ENCODE measurements at places on chromosomes 13 and 19. TPM values are rescaled to one million over a fixed set of nuclear protein-coding genes. Genes with fewer than 3 reads are reported as not detected.

DNA sequence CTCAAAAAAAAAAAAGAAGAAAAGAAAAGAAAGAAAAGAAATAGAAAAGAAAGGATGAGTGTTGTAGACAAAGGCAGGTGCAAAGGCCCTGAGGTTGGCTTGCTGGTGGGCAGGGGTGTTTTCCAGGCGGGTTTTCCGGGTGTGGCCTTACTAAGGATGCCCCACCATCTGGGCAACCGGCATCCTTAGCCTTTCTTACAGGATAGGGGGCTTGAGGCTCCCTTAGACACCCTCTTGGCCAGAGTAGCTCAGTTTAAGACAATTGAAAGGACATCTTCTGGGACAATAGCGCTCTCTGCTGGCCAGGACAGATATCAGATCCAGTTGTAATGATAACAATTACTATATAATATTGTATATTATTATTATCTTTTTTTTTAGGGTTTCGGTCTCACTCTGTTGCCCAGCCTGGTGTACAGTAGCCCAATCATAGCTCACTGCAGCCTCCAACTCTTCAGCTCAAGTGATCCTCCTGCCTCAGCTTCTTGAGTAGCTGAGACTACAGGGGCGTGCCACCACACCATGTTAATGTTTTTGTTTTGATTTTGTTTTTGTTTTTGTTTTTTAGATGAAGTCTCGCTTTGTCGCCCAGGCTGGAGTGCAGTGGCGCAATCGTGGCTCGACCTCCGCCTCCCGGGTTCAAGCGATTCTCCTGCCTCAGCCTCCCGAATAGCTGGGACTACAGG is 1.4 kb upstream of the QTRT1 start:
- H3K27me3 ChIP-seq, result no peaks in the 10 kb centered on the region
- H3K4me1 ChIP-seq, result no peaks in the 10 kb centered on the region
- no peaks in the 10 kb centered on the region for H3K36me3 ChIP-seq

GRCh38 chr13:80196756-80197155 is 144.2 kb downstream of the SPRY2 start:
- DNase-seq, result no peak
- no peak overlapping the region for H3K4me3 ChIP-seq
- H3K36me3 ChIP-seq, result no peaks in the 10 kb centered on the region
- no peak overlapping the region for H3K27ac ChIP-seq
- no peaks in the 10 kb centered on the region for H3K27me3 ChIP-seq
- no peaks in the 10 kb centered on the region for H3K4me1 ChIP-seq

DNA sequence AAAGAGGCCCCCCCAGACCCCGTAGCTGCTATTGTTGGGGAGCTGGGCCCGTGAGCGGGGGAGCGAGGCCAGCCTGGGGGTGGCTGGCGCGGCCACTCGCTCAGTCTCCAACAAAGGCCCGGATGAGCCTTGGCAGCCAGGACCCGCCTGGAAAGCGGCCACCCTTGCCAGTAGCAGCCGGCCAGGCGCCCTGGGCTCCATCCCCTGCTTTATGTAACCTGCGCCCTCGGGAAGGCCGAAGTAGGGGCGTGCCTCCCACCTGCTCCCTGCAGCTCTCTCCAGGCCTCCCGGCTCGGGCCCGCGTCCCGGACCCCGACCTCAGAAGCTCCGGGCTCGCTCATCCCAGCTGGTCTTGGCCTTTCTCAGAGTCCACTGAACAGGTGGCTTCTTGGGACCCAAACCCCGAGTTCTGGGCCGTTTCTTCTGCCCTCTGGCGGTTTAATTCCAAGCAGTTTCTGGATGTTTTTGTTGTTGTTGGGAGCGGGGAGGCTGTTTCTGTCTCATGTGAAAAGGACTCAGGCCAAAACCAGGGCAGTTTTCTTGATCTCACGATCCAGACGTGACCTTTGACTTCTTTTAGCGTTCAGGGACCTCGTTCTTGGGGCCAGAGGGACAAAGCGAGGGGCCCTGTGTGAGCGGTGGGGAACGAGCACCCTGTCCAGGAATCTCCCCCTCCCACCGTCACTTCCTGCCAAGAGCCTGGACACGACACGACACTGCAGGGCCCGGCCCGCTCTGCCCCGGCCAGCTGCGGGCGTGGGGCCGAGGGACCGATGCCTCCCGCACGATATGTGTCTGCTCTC is 1.2 kb downstream of the CDC34 start:
- peak; percentile 80 for DNase-seq
- H3K4me1 ChIP-seq, result no peaks in the 10 kb centered on the region
- no peaks in the 10 kb centered on the region for H3K27me3 ChIP-seq
- H3K27ac ChIP-seq, result peak overlapping the region; percentile 91
- H3K36me3 ChIP-seq, result peaks cover 8% of the 10 kb centered on the region
- H3K4me3 ChIP-seq, result peak overlapping the region; percentile 90

GRCh38 chr19:32688311-32688710 is 3.3 kb upstream of the NUDT19 start:
- H3K27ac ChIP-seq, result no peak overlapping the region
- DNase-seq, result no peak
- no peak overlapping the region for H3K4me3 ChIP-seq
- H3K27me3 ChIP-seq, result no peaks in the 10 kb centered on the region
- H3K4me1 ChIP-seq, result peaks cover 18% of the 10 kb centered on the region

DNA sequence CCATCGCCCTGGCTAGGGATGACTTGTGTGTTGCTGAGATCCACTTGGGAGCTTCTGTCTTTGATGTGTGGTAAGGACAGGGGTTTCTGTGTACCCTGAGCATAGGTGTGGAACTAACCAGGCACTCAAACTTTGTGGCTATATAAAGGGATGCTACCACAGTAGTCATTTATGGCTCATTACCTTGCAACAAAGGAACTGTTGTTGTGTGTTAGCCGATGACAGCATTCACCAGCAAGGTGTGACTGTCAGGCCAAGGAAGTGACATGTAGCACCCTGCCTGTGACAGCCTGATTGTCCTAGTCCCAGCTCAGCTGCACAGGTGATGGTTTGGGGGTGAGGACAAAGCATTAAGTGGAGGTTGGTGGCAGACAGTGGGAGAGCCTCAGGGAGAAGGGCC is 73.6 kb downstream of the COG3 start:
- H3K4me3 ChIP-seq, result no peak overlapping the region
- no peak for DNase-seq
- H3K27ac ChIP-seq, result no peak overlapping the region
- H3K36me3 ChIP-seq, result peaks cover 14% of the 10 kb centered on the region
- H3K4me1 ChIP-seq, result no peaks in the 10 kb centered on the region

- no peak overlapping the region for H3K4me3 ChIP-seq
- DNase-seq, result peak; percentile 38
- no peaks in the 10 kb centered on the region for H3K4me1 ChIP-seq
- peaks cover 16% of the 10 kb centered on the region for H3K36me3 ChIP-seq
Measured at GRCh38 chr19:7682175-7682855, 1.7 kb downstream of the TRAPPC5 start.

RXFP2 gene
- polyA plus RNA-seq, result not detected

GRCh38 chr19:40650749-40651305 is 39.6 kb downstream of the NUMBL start:
- H3K36me3 ChIP-seq, result no peaks in the 10 kb centered on the region
- peaks cover 1% of the 10 kb centered on the region for H3K4me1 ChIP-seq

DNA sequence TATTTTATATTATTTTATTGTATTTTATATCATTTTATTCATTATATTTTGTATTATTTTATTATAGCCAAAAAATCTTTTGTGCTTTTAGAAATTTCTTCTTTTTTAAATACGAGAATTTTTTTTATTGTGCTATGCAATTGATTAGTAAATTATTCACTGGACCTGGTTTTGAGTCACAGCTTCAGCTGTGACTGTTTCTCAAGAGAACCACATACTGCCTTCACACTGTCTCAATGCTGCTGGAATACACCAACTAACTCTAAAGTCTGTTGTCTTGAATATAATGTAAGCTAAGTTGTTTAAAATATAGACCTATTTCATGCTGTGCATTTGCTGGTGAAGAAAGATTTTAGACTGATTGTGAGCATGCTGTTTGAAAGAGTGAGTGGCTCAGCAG is 423.6 kb downstream of the NDFIP2 start:
- H3K27me3 ChIP-seq, result no peaks in the 10 kb centered on the region
- peaks cover 11% of the 10 kb centered on the region for H3K4me1 ChIP-seq
- H3K4me3 ChIP-seq, result no peak overlapping the region
- H3K36me3 ChIP-seq, result no peaks in the 10 kb centered on the region
- H3K27ac ChIP-seq, result no peak overlapping the region

DNA sequence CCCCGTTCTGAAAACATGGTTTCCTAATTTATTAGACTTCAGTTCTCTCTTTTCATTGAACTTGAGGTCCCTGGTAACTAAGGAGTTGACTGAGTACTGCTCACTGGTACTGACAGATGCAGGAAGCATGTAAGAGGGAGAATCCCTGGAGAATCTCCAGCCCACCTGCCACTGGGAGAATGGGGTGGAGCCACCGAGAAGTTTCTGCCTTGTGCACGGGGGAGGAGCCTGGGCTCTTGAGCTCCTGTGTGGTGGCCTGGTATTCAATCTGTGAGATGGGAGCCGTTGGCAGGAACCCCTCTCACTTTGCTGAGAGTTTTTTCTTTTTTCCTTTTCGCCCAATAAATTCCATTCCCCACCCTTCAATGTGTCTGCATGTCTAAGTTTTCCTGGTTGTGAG is 13.2 kb upstream of the AKAP11 start:
- no peaks in the 10 kb centered on the region for H3K36me3 ChIP-seq
- no peaks in the 10 kb centered on the region for H3K27me3 ChIP-seq
- no peak for DNase-seq

DNA sequence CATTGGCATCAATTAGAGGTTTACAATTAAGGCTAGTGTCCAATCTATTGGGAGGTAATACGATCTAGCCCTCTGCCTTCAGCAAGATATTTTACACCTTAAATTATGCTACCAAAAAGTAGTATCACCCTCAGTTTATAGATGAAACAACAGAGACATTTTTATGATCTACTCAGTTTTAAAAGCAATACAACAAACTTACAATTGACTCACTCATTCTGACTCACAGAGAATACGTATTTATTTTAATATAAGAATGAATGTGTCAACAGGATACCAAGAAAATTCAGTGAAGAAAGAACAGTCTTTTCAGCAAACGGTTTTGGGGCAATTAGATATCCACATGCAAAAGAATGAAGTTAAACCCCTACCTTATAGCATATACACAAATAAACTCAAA is 32.5 kb upstream of the STARD13 start:
- peaks cover 9% of the 10 kb centered on the region for H3K4me1 ChIP-seq
- no peak for DNase-seq
- H3K4me3 ChIP-seq, result no peak overlapping the region
- no peak overlapping the region for H3K27ac ChIP-seq

GRCh38 chr19:2969104-2969504 is 8.3 kb upstream of the TLE6 start:
- no peaks in the 10 kb centered on the region for H3K27me3 ChIP-seq
- peaks cover 6% of the 10 kb centered on the region for H3K4me1 ChIP-seq
- DNase-seq, result peak; percentile 95
- no peak overlapping the region for H3K4me3 ChIP-seq

GRCh38 chr13:25890671-25891212 is 161.1 kb downstream of the SHISA2 start:
- H3K4me1 ChIP-seq, result peaks cover 4% of the 10 kb centered on the region
- H3K27ac ChIP-seq, result no peak overlapping the region
- no peak for DNase-seq
- no peak overlapping the region for H3K4me3 ChIP-seq
- H3K27me3 ChIP-seq, result no peaks in the 10 kb centered on the region

TSKS gene
- 0.56 TPM for polyA plus RNA-seq

GRCh38 chr13:24910502-24911132 is 146.6 kb downstream of the RNF17 start:
- H3K36me3 ChIP-seq, result peaks cover 8% of the 10 kb centered on the region
- no peak for DNase-seq
- H3K4me3 ChIP-seq, result no peak overlapping the region

DNA sequence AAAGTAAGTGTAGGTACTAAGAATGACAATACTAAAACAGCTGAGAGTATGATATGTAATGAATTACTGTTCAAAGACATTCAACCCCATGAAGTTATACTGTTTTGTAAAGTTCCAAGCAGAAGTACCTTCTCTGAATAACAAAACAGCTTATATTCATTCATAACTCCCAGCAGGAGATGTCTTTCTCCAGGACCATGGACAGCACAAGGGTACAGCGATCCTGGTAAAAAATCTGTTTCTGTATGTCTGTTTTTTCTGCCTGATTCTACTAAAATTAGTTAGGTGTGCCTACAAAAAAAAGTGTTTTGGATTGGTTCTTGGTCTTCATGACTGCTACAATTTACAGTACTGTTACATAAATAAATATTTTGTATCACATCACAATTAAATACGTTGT is 172.5 kb upstream of the SLITRK5 start:
- peak; percentile 72 for DNase-seq
- no peaks in the 10 kb centered on the region for H3K4me1 ChIP-seq
- no peak overlapping the region for H3K27ac ChIP-seq
- H3K4me3 ChIP-seq, result no peak overlapping the region

DNA sequence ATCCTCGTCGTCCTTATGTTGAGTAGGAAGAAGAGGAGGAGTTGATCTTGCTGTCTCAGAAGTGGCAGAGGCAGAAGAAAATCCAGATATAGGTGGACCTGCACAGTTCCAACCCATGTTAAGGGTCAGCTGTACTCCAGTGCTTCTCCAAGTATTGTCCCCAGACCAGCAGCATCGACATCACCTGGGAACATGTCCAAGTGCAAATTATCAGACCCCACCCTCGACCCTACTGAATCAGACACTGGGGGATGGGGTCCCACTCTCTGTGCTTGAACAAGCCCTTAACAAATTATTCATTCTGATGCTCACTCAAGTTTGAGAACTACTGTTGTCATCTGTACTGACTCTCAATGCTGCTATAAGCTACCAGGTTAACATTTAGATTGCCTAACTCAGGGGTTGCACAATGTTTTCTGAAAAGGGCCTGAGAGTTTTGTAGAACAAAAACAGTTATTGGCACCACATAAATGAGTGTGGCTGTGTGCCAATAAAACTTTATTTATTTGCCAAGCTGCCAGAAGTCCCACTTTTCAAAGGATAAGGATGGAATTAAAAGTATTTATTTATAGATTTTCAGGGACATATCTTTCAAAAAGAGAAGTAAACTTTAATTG is 226.7 kb upstream of the IPO5 start:
- no peaks in the 10 kb centered on the region for H3K4me1 ChIP-seq
- H3K27me3 ChIP-seq, result no peaks in the 10 kb centered on the region
- no peak overlapping the region for H3K27ac ChIP-seq

DNA sequence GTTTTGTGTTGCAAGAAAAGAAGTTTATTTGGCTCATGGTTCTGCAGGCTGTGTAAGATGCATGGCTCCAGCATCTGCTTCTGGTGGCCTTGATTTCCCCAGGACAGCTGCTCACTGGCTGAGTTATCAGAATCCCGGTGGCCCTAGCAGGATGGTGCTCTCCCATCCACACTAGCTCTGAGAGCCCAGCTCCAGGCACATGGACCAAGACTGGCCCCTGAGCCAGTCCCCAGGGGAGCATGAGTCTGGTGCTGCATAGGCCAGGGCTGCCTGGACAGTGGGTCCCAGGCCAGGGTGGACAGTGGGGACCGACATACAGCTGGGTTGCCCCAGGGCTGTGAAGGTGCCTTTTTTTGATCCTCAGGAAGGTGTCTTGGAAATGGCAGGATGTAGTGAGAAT is 10.4 kb downstream of the ADGRE2 start:
- no peak for DNase-seq
- H3K27ac ChIP-seq, result no peak overlapping the region
- H3K4me3 ChIP-seq, result no peak overlapping the region
- no peaks in the 10 kb centered on the region for H3K4me1 ChIP-seq
- no peaks in the 10 kb centered on the region for H3K27me3 ChIP-seq

GRCh38 chr19:29843180-29844051 is 31.6 kb downstream of the CCNE1 start:
- no peaks in the 10 kb centered on the region for H3K36me3 ChIP-seq
- DNase-seq, result peak; percentile 69
- H3K4me3 ChIP-seq, result no peak overlapping the region
- H3K27me3 ChIP-seq, result peaks cover 8% of the 10 kb centered on the region
- H3K4me1 ChIP-seq, result peaks cover 16% of the 10 kb centered on the region
- no peak overlapping the region for H3K27ac ChIP-seq

Data from lung (tissue), 17 donors.